ENCODE measurements at places on chromosomes 7 and 10.

- no peak for DNase-seq
Observed at GRCh38 chr7:155644971-155645509, 579 bp downstream of the RBM33 start.

DNA sequence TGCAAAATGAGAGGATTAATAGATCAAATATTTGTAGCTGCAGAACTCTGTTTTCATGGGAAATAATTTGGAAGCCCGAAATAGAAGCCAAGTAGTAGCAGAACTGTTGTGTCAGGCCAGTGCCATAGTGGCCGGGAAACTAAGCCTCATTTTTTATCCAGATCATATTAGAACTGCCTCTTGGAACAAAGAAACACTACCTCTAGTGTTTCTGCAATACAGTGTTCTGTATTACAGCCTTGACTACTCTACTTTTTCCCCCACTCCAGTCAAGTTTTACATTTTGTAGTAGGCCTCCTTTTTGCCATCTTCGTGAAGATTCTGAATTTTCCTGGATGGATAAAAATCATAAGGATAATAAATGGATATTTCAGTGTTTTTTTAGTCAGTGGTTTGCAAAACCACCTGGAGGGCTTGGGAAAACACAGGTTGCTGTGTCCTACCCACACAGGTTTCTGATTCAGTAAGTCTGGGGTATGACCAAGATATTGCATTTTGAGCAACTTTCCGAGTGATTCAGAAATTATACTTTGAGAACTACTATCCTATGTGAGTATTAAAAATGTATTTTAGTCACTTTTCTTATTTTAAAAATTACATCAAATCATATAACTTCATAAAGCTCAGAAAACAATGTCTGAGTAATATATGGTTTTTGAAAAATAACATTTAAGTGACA is 326.2 kb upstream of the KAT6B start:
- no peak for DNase-seq

- DNase-seq: no peak
Observed at GRCh38 chr7:7237978-7238267, 55.6 kb downstream of the C1GALT1 start.

GRCh38 chr10:30059209-30060107 is at the start of gene JCAD:
Gene JCAD, minus strand, starts transcription at chr10:30059586. Its CDS starts 11,774 bp downstream, at chr10:30047812.
- DNase-seq: peak; percentile 49

- peak; percentile 28 for DNase-seq
Observed at GRCh38 chr10:103192451-103193106, 493 bp downstream of the NT5C2 start.

DNA sequence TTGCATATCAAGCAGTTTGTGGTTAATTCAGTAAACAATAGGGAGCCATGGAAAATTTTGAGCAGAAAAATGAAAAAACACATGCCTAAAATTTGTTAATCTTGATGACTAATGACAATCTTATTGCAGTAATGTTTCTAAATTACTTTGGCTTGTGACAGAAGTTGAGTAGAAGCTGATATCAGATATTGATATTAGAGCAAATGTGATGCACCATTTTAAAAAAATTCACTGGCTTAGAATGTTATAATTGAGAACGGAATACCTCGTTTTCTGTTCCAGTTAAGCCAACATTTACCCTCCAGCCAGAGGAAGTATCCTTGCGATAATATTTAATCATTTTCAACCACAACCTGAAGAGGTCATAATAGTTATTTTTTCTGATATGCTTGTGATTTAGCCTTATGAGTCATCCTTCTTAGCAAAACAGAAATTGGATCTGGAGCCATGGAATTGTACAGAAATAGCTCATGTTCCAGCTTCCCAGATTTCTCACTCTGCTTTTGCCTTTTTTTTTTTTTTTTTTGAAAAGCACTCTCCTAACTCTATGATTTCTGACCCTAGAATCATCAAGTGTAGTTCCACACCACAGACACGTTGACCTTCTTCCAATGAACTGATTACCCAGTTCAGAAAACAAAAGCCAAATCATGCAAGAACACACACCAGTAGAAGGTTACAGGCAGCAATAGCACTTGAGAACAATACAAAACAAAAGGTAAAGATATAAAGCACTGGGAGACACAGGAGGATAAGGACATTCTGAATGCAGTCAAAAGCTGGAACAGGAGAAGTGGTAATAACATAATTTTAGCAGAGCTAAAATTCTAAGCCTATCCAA is 96.8 kb upstream of the PHYHIPL start:
- no peak for DNase-seq

DNA sequence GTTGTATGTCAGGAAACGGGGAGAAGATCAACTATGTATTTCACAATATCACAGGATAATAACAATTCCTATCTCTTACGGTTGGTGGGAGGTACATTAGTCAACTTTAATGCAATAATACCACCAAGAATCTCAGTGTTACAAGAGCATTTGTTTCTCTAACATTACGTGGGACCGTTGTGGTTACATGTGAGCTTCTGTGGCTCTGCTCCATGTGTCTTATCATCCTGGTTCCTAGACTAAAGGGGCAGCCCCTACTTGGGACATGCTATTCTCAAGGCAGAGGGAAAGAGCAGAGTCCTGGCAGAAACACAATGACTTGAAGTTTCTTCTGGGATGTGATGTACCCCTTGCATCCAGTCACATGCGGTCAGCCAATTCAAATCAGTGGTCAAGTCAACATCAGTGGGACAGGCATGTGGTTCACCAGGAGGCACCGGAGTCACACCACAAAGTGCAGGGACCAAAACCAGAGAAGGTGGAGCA is 2.5 kb upstream of the ZNF22 start:
- no peak for DNase-seq

DNA sequence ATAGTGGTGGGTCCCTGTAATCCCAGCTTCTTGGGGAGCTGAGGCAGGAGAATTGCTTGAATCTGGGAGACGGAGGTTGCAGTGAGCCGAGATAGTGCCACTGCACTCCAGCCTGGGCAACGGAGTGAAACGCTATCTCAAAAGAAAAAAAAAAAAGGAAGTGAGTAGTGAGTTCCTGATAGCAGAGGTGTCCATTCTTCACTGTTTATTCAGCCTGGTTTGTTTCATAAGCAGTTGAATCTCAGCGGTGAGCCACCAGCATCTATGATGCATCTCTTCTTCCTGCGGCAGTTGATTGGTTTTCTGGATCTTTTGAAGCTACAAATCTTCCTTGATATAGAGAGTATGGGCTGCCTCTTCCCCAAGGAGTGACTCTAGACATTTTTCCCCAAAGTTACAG is 316.1 kb upstream of the MTPN start:
- DNase-seq: no peak

DNA sequence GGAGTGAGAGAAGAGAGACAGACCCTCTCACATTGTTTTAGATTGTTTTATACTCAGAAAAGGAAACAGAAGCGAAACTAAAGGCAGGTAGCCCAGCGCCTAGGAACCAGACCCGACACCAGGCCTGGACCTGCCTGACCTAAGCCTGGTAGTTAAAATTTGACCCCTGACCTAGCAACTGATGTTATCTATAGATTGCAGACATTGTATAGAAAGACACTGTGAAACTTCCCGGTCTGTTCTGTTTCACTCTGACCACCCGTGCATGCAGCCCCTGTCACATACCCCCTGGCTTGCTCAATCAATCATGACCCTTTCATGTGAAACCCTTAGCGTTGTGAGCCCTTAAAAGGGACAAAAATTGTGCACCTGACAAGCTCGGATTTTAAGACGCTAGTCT is 31.6 kb downstream of the VIPR2 start:
- no peak for DNase-seq

- no peak for DNase-seq
Observed at GRCh38 chr7:124937076-124937475, 7.5 kb upstream of the POT1 start.

- DNase-seq: no peak
Observed at GRCh38 chr10:42972946-42973345, 103.9 kb upstream of the RET start.

DNA sequence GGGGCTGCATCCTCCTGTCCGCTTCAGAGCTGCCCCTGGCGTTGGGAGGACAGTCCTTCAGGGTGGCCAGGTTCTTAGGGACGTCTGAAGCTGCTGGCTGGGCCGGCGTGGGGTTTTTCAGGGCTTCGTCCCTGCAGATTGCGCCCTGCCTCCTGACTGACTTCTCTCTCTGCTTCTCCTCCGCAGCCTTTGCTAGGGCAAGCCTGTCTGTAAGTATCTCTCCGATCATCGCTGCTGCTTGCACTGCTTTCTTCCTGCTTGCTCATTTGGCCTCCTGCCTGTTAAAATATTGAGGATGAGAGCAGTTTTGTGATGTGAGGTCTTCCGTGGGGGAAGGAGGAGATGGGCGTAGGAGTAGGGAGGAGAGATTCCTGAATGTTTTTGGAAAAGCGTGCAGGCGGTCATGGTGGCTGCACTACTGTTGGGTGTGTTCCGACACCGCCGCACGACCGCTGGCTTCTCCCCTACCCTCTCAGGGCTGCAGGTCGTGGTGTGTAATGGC is 25.3 kb downstream of the PFKFB3 start:
- DNase-seq: no peak

DNA sequence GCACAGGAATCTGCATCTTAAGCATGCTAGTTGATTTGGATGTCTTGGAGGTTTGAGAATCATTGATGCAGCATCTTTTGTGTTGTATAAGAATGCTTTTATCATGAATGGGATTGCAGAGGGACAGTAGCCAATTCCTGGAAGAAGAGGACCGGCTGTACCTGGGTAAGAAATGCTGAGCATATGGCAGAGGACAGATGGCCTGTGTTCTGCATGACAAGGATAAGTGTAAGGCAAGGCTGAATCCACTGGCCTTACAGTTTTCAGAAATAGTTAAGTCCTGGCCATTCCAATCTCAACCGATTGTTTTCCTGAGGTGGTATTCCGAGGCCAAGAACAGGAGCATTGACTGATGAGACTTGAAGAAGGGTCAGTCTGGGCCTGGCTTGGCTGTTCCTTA is 24.4 kb upstream of the KBTBD2 start:
- DNase-seq: no peak

GRCh38 chr10:15725603-15726002 is 5.9 kb upstream of the ITGA8 start:
- no peak for DNase-seq

GRCh38 chr7:47314728-47315607 is 266.9 kb downstream of the TNS3 start:
- no peak for DNase-seq

DNA sequence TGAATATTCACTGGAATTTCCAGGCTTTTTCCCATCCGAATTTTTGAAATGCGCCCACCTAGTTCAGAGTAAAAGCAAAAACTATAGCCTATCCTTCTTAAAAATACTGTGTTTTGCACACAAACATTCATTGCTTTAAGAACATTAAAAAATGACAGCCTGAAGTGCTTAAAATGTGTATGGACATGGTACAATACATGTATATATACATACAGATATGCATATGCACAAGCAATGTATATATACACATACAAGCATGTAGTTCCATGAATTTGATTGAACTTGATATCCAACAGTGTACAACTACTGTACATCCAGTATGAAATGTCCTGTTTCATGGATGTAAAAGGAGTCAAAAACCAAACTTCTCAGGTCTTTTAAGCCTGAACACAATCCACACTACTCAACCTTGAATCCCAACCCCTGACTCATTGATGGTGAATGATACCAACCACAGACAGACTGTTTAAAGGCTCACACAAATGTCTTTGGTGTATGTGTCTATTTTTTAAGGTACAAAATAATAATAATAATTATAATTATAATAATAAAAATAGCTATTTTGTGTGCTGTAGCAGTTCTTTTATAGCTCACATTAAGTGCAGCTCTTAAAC is 14.8 kb downstream of the INHBA start:
- DNase-seq: no peak

GRCh38 chr10:73907841-73908517 is 3.0 kb upstream of the PLAU start:
- no peak for DNase-seq

DNA sequence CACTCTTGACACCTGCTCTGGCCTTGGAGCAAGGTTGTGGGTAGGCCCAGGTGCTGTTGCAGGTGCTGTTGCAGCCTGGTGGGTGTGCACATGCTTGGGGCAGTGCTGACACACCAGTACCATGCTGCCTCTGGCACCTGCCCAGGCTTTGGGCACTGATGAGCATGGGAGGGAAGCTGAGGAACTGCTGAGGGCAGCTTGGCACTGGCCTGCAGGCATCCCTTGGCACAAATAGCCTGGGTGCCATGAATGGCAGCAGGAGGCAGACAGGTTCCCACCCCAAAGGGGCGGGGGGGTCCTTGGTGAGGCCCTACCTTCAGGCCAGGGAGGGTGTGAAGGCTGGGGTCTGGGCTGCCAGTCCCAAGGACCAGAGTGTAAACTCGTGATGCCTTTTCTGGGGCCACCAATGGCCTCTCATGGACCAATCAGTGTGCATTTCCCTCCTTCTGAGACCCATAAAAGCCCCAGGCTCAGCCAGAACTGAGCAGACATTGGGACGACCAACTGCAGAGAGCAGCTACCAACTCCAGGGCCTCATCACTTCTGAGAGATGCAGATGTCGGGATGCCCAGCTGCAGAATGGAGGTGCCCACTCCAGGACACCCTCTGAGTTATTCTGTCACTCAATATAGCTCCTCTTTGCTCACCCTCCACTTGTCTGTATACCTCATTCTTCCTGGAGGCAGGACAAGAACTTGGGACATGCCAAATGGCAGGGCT is 547.4 kb downstream of the ZWINT start:
- DNase-seq: no peak

DNA sequence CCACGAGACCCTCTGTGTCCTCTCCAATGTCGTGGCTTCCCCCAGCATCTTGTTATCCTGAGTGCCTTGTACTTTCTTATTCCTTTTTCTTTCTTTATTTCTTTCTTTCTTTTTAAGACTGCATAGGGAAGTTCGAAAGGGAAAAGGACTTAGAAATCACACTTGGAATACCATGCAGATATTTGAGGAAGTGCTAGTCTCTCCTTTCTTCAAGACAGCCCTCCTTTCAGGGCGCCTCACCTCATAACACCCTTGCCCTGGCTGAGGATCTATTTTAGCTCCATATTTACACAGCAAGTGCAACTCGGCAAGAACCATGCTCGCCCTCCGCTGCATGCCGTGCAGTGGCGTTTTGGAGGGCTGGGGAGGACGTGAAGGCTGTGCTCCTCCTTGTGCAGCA is 232.3 kb upstream of the GLI3 start:
- DNase-seq: no peak

- no peak for DNase-seq
Observed at GRCh38 chr7:22251281-22251680, 105.7 kb downstream of the RAPGEF5 start.

DNA sequence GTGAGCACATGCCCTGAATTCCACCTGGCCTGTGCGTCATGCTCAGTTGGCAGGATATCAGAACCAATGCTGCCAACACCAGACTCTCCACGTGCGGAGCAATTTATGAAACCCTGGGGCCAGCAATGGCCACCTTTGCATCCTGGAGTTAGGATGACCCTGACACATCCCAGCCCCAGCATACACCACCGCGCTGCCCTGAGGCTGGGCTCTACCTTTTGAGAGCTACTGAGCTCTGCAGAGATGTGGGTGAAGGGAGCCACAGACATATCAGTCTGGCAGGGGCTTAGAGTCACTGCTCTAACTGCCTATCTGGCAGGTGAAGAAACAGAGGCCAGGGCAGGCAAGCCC is 41.9 kb downstream of the SYPL1 start:
- DNase-seq: no peak

GRCh38 chr7:14047709-14048399 is 58.4 kb upstream of the ETV1 start:
- DNase-seq: no peak
